SHP77 (cell line): ENCODE measurements at places on chromosomes 16 and 17.

GRCh38 chr17:78151514-78152008 lies 5.4 kb downstream of the C17orf99 start:
- no peak for DNase-seq

DNA sequence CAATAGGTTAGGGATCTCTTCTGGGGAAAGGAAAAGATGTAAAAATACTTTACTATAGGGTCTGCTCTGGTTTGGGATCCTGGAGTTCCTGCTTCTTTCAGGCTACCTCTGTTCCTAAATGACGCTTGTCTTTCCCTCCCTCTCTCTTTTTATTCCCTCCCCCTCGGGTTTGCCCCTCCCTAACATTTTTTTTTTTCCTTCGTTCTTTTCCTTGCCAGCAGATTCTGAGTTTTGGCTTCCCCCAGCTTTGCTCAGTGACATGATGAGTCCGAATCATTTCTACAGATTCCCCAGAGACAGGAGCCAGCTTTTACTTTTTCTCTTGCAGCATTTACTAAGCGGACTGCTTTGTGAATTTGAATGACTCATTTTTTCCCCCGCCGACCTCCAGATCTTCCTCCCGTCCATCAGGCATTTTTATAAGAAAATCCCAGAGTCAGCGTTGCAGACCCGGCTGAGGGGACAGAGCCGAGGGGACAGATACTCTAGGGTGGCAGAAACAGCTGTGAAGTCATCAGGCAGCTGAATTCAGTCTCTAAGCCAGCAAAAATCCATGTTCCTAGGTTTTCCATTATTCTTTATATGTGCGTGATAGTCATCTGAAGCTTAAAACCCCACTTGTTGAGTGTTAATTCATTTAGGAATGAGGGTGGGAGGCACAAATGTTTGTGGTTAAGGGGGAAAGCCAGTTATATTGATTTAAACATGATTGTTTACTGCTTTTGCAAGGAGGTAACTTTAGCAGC lies at the start of gene TMEM100:
Gene TMEM100, minus strand, starts transcription at position 123 of the 746 bp plus-strand sequence. CDS start 1,794 bp downstream, outside the sequence.
- DNase-seq: no peak

GRCh38 chr16:9922441-9922840 lies 259.8 kb downstream of the GRIN2A start:
- no peak for DNase-seq

DNA sequence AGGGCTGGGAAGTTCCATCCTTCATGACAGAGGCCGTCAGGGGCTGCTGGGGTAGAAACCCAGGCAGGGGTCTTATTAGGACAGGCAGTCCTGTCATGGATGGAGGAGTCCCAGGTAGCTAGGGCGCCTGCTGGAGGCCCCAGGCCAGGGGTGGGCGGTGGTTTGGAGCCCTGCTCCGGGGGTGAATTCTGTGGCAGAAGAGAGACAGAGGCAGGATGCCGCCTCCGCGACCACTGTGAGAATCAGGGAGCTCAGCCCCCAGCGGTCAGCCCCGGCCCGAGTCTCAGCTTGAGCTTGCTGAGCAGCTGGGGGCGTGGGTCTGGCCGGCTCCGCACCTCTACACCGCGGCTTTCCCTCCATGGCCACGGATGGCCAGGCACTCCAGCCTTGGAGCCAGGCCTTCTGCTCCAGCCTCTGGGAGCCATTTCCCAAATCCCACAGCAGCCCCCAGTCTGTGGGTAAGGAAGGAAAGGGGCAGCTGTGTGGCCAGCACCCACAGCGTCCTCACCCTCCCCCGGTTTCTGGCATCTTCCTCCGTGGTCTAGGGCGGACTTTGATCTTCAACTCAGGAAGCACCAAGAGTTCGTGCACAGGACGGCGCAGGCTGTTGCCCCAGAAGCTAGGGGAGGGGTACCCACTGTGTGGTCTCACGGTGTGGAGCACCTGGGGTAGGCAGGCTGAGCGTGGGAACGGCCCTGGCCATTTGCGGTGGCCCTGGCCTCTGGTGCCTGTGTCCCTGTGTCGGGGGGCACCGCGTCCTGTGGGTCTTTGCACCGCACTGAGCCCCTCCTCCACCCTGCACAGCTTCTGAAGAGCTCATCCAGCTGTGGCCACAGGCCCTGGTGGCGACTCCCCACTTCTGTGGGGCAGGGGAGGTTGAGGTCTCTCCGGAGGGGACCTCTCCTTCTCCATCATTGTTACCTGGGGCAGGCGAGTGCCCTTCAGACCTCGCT lies 14.1 kb downstream of the CD7 start:
- DNase-seq: no peak

- no peak for DNase-seq
Observed at GRCh38 chr16:84368308-84368996, at the start of gene ATP2C2. Gene ATP2C2, plus strand, starts transcription at chr16:84368538. Its CDS starts 78 bp downstream, at chr16:84368616.

GRCh38 chr16:60642956-60643355 lies 1393.3 kb downstream of the CDH8 start:
- DNase-seq: no peak

DNA sequence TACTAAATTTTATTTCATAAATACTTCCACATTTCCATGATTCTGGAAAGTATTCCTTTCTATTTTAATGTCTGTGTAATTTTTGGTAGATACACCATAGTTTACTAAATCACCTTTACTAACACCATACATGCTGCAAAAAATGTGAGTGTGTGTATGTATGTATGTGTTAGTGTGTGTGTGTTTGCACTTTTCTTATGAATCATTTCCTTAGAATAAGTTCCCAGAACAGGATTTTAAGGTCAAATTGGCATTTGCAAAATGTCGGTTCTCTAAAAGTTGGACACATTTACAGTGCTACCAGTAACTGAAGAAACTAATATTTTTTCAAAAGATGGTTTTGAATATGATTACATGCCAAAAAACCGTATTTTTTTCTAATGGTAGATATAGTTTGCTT lies 137.1 kb downstream of the CYB561 start:
- DNase-seq: no peak

DNA sequence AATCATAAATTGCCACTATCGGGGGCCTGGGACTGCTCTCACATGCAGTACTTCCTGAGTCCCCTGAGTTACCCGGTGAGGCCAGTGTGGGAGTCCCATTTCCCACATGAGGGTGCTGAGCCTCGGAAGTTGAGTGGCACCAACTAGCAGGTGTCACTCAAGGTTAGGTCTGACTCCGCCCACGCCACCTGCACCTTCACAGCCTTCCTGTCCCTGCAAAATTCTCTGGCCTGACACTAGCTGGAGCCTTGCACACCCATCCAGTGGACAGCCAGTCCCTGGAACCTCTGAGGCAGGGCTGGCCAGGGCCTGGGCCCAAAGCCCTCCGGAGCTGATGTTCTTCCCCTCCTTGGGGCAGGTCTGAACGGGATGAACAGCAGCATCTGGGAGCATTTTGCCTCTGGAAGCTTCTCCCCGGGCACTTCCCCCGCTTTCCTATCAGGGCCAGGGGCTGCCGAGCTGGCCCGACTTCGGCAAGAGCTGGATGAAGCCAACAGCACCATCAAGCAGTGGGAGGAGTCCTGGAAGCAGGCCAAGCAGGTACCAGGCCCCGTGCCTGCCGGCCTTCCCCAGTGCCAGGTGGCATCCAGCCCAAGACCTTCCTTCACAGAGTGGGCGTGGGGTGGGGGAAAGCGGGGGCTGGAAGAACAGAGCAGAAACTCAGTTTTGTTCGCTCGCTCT lies 21.9 kb downstream of the UNC13D start:
- no peak for DNase-seq

DNA sequence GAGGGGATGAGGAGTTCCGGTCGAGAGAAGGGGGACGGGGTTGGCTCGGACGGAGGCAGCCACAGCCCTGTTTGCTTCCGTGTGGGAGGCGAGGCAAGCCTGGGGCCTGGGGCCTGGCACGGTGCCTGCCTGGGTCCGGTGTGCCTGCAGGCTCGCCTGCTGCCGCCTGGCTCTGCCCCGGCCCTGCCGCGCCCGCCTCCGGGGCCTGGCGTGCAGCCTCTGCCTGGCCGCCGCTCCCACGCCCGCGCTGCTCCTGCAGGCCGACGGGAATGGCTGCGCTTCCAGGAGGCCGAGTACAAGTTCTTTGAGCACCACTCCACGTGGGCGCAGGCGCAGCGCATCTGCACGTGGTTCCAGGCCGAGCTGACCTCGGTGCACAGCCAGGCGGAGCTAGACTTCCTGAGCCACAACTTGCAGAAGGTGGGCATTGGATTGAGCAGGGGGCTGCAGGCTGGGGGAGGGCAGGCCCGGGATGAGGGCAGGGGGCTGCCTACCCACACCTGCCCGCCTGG lies 53.1 kb downstream of the MRC2 start:
- no peak for DNase-seq

- DNase-seq: peak; percentile 44
Observed at GRCh38 chr17:68591583-68591982, 9.6 kb downstream of the FAM20A start.

DNA sequence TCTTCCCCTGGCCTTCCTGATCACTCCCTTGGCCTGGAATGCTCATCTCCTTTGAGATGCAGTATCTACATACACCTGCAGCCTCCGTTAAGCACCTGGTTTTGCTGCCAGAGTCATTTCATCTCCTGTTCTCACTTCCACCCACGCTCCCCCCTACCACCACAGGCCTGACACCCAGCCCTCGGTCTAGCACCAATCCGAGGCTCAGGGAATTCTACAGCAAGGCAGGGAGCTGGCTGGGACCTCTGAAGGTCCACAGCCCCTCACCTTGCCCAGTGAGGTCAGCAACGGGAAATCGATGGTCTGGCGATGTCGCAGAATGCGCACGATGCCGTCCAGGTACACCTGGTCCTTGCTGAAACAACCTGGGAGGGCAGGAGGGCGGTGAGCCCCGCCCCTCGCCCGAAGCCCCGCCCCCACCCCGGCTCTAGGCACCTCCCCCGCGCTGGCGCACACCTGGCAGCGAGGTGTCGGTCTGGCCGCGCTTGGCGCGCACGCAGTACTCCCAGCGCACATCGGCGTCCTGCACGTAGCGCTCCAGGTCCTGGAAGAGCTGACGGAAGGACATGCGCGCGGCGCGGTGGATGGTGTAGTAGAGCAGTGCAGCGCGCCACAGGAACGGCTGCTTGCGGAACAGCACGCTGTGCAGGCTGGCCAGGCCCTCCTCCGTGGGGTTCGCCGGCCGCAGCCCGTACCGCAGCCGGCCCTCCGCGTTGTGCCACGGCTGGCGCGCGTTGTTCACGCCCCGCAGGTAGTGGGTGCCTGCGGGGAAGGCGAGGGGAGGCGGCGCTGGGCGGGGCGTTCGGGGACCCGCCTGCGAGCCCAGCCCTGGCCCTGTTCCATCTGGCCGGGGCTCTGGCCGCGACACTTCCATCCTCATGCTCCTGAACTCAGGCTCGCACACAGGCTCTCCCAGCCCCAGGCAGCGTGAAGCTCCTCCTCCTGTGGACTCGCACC lies 5.7 kb downstream of the MATCAP1 start:
- peak; percentile 38 for DNase-seq

DNA sequence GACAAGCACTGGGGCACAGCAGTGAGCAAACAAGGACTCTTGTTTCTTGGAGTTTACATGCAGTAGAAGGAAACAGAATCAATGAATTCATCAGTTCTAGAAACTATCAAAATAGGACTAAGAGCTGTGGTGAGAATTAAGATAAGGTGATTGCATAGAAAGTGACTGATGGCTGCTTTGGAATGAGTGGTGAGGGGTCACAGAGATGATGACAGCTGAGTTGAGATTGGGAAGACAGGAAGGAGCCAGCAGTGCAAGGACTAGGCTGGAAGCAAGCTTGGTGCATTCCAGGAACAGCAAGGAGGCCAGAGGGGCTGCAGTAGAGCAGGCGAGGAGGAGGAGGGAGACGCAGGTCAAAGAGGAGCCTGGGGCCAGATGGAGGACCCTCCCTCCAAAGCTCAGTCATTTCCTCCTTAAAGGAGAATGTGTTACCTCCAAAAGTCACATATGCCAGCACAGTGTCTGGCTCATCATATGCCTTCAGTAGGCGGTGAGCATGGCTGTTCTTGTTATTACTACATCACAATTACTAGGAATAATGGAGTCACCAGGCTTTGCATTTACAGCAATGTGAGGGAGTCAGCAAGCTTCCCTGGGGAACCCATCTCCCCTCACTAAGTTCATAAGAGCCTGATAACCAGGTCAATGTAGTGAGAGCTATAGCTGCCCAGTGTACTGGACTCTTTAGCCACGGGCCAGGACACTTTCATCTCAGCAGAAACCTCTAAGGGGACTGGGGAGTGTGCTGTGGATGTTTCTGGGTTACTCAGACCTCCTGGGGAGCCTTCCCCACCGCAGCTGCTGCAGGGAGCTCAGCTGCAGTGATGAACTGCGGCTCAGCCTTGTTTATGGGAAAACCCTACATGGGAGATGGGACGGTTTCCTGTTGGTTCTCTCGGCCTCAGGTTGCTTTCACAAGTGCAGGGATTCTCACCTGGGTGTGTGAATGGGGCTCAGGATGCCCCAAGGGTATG lies 157.2 kb downstream of the SEC14L1 start:
- no peak for DNase-seq

- DNase-seq: no peak
Observed at GRCh38 chr17:49379926-49380325, 17.9 kb upstream of the ZNF652 start.

DNA sequence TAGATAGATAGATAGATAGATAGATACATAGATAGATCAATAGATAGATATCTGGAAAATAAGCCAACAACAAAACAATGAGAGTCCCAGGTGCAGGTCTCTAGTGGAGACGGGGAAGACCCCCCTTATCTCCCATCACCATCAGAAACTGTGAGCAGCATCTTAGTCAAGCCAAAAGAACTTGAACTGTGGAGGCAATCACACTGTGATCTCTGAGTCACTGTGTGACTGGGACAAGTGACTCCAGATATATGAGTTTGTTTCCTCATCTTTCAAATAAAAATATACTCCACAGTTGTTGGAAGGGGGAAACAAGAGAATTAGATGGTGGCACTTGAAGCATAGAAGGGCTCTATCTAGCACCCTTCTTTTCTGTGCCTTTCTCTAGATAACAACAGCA lies 42.1 kb downstream of the NOG start:
- DNase-seq: no peak

GRCh38 chr16:75702242-75702641 lies 981 bp upstream of the DUXB start:
- DNase-seq: no peak

GRCh38 chr17:29710891-29711418 lies 88.2 kb upstream of the CORO6 start:
- no peak for DNase-seq

GRCh38 chr17:78957128-78957527 lies 22.6 kb downstream of the LGALS3BP start:
- no peak for DNase-seq

DNA sequence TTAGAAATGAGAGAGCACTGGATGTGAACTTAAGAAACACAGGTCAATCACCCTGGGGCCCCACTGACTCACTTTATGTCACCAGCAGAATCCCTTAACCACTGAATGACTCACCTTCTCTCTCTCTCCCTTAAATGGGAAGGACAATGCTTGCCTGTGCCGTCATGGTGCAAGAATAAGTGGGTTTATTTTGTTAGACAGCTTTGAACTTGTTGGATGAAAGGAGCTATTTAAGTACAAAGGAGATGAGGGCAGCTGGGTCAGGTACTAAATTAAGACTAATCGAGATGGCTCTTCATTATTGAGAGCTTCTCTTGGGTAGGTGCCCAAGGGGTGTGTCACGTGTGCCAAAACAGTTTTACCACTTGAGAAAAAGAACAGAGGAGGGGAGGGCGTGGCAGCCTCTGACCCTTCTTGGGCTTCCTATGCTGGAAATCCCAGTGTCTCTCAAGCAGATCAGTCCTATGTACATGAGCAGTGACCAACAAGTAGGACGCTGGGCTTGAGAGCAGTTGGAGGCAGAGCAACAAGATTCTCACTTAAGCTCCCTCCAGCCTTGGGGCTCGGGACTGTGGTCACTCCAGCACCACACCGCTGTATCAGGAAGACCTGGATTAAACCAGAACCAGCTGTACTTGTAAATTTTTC lies 6.7 kb upstream of the KRT31 start:
- no peak for DNase-seq

GRCh38 chr17:81682565-81683207 lies 911 bp downstream of the ARL16 start:
- DNase-seq: no peak

GRCh38 chr16:3610698-3611145 lies 684 bp downstream of the SLX4 start:
- DNase-seq: peak; percentile 10
